GM19239 (cell line): ENCODE measurements at places on chromosomes 6 and 20.

DNA sequence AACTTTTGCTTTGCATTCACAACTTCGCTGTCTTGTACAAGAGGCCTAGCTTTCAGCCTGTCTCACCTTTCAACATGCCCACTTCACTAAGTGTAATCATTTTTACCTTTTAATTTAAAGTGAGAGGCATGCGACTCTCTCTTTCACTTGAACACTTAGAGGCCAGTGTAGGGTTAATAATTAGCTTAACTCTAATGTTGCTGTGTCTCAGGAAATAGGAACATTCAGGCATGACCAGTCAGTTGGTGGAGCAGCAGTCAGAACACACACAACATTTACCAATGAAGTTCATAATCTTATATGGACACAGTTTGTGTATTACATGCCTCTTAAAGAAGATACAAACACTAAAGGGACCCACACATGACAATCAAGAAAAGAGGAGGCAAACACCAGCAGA, 47.6 kb downstream of the HTR1B start:
- no peak for DNase-seq

DNA sequence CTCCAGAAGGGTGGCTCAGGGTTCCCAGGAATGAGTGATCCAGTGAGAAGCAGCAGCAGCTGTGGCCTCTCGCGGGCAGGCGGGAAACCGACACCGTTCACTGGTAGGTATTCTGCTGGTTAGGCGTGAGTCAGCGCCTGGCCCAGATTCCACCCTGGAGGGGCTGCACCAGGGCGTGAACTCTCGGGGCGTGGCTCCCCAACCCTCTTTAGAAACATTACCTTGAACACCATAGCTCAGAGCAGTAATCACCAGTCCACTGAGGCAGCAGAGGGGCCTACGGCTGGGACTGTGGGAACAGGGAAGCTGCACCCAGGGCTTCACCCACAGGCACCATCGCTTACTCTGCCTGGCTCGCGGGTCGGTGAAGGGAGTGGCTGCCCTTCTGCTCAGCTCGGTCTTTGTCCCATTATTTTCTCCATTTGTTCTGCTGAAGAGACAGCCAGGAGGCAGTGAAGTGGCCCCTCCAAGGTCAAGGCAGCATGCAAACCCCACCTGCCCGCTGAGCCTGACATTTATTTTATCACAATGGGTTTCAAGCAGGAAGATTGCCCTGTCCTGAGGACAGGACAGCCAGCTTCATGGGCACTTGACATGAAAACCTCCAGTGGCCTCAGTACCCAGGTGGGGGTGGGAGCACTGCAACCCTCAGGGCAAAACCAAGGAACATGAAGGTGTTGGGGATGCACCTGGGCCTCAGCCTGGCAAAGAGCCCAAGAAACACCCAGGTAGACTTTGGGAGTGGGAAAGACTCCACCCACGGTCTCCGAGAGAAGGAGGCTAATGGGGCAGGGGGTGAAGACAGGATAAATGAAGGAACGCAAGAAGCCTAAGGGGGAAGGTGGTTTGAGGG, 51.0 kb upstream of the CD93 start:
- no peak for DNase-seq

GRCh38 chr6:157756708-157757429, 66.2 kb upstream of the SNX9 start:
- DNase-seq = peak; percentile 57

- DNase-seq = no peak
These were observed 480.8 kb upstream of the JARID2 start for GRCh38 chr6:14765106-14765505.

GRCh38 chr6:154352898-154353585, 3.6 kb downstream of the IPCEF1 start:
- DNase-seq = peak; percentile 25

DNA sequence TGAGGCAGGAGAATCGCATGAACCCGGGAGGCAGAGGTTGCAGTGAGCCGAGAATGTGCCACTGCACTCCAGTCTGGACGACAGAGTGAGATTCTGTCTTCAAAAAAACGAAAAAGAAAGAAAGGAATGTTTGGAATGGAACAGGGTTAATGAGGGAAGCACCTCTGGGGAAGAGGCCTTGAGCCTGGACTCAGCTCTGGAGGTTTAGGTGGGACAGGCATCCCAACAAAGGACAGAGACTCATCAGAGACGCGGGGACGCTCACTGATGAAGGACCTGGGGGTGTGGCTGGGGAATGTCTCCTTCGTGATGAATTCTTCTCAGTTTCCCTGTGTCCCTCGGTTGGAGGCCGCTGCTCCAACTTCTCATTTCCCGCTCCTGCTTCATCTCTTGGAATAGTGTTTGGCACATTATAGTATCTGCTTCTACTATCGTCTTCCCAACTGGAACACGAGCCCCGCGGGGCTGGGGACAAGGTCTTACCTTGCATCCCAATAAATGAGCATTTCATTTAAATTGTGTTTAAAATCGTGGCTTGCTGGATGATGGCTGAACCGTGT, 27.6 kb downstream of the KIF25 start:
- DNase-seq = no peak

DNA sequence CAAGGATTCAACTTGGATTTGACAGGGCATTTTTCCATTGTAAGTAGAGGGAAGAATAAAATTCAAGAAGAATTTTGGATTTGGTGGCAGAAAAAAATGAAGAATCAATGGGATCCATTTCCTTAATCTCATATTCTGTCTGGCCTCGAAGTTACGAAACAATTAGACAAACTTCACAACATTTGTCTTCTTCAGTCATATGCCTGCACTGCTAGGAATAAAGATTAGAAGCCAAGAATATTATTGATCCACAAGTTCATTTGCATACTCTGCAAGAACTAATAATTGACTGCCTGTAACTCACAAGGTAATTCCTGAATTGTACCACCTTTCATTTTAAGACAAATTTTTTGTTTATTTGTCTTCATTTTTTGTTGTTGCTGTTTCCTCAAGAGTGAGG, 486.2 kb downstream of the HAO1 start:
- DNase-seq = no peak

- DNase-seq = no peak
These were observed 71.5 kb upstream of the B3GAT2 start for GRCh38 chr6:71028236-71028876.

- no peak for DNase-seq
These were observed 10.3 kb upstream of the RNF24 start for GRCh38 chr20:4025679-4026078.

DNA sequence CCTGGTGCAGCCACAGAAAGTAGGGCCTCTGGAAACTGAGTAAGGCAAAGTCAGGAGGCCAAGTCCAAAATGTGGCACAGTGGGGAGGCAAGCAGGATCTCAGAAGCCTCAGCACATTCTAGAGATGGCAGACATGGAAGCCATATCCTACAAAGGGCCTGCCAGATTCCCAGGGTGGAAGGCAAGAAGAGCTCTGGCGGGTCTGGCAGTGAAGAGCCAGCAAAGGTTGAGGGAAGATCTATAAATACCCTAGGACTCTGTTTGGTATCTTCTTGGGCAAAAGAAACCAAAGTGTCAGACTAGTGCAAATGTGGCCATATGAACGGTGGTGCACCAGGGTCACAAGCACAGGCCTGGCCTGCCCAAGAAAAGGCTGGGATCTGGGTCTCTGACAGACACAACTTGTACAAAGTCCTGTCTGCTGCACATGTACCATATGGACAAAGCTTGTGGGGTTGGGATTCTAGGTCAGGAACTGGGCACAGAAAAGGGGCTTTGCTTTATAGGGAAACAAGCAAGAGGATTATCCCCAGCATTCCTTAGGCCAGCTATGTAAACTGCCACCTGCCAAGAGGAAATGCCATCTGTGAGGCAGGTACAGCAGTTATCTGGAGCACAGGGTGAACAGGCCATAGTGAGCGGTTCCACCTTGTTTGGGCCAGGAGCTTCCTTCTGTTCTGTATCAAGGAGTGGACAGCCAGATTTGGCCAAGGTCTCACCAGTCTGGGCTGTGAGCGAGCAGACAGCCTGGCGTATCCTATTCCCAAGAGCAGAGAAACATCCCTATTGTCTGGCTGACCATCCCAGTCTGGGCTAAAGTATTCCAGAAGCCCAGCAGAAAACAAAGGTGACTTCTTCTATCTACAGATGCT, 36.3 kb upstream of the SLC4A11 start:
- no peak for DNase-seq

DNA sequence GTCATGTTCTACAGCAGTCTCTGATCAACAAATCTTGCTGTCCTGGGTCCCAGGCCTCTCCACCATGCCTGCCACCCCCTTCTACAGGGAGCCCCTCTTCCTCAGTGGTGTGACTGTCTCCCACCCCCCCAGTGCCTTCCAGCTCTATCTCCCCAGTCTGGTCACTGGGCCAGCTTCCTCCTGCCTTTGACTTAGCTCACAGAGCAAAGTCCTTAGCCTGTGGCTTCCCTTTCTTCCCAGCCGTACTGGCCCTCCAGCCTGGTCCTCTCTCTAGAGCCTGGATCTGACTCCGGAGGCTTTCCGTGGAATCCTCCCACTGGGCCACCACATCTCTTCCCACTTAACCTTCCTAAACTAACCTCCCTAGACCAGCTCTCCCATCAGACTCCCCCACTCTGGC, 17.0 kb downstream of the MAPK13 start:
- no peak for DNase-seq

- peak; percentile 58 for DNase-seq
These were observed 130.6 kb upstream of the INSM1 start for GRCh38 chr20:20237093-20237959.

DNA sequence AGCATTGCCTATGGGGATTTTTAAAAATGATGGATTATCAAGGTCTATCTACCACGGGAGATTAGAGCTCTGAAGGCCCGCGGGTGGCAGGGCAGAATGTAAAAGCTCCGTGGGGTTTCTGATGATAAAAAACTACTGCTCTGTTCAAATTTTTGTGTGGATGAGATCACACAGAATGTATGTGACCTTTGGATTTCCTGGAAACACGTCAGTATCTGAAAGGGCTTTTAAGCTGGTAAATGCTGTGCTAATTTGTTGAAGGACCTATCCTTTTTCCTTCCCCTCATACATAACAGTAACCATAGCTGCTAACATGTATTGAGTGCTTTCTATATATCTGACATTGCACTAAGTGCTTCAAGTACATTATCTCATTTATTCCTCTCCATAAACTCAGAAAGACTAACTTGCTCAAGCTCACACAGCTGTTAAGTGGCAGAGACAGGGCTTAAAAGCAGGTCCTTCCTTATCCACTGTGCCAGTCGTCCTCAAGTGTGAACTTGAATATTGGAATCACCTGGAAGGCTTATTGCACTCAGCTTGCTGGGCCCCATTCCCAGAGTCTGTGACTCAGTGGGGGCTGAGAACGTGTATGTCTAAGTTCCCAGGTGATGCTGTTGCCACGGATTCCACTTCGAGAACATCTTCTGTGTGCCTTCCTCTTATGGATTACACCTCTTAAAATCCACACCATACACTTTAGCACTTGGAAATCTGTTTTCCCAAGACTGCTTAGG, 1.9 kb upstream of the TMEM242 start:
- DNase-seq = no peak

GRCh38 chr6:71277926-71278600, 10.5 kb upstream of the OGFRL1 start:
- no peak for DNase-seq

DNA sequence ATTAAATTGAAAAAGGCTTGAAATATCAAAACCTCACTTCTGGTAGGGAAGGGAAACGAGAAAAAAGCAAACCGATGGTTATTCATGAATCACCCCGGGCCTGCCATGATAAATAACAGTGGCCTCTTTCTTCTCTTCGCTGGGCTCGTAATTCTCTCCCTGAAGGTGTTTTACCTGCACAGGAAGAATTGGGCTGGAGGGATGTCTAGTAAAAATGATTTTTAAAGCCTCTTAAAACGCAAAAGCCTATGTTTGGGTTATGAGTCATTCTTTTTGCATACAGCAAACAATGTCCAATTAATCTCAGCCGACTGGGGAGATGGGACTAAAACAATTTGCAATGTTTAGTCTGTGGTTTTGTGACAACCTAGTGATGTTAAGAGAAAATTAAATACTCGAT, 16.8 kb downstream of the LINC00237 start:
- no peak for DNase-seq
